CD8-positive, alpha-beta memory T cell (primary cell): ENCODE measurements at places on chromosomes 2 and 18.
A peak's percentile ranks its signal among the peaks of the same experiment; 100 is the strongest.

- H3K27me3 ChIP-seq = no peaks in the 10 kb centered on the region
- DNase-seq = no peak
- H3K36me3 ChIP-seq = no peaks in the 10 kb centered on the region
Observed at GRCh38 chr18:23151414-23152099, 16.3 kb downstream of the CABLES1 start.

GRCh38 chr2:55452879-55453278, 33.2 kb upstream of the CCDC88A start:
- no peak for DNase-seq
- H3K36me3 ChIP-seq = no peaks in the 10 kb centered on the region
- H3K4me1 ChIP-seq = no peaks in the 10 kb centered on the region
- H3K27ac ChIP-seq = no peak overlapping the region
- H3K4me3 ChIP-seq = no peak overlapping the region

GRCh38 chr2:168667156-168667555, 135.3 kb upstream of the NOSTRIN start:
- no peaks in the 10 kb centered on the region for H3K27me3 ChIP-seq
- DNase-seq = no peak
- H3K36me3 ChIP-seq = no peaks in the 10 kb centered on the region

DNA sequence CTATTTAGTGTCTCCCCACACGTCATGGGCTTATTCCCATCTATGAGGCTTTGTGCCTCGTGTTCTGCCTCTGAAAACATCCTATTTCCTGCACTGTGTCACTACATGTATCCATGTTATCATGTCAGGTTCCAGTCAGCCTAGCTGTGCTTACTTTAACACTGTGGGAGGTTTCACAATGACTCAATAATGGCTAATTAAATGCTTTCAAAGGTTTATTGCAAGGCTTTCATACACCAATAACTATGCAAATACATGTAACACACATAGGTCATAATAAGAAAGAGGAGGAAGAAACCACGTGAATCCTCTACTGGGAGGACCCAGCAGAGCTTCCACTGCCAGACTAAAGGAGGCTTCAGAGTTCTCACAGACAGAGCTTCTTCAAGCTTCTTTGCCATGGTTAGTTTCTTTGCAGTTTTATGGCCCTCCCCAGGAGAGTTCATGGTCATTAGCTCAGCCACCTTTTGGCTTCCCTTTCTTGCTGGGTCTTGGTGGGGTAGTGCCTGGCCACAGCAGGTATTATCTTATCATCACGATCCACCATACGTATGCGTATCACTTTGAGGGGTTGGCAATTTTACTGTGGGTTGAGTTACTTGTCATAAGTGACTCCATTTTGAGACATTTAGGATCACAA, 5.1 kb upstream of the COLEC12 start:
- H3K27ac ChIP-seq = no peak overlapping the region
- no peaks in the 10 kb centered on the region for H3K27me3 ChIP-seq
- DNase-seq = no peak
- H3K4me1 ChIP-seq = no peaks in the 10 kb centered on the region
- H3K36me3 ChIP-seq = no peaks in the 10 kb centered on the region

- no peaks in the 10 kb centered on the region for H3K4me1 ChIP-seq
- peaks cover 3% of the 10 kb centered on the region for H3K36me3 ChIP-seq
- no peaks in the 10 kb centered on the region for H3K27me3 ChIP-seq
- H3K4me3 ChIP-seq = no peak overlapping the region
- no peak for DNase-seq
Observed at GRCh38 chr2:3257826-3258225, 119.8 kb downstream of the EIPR1 start.

DNA sequence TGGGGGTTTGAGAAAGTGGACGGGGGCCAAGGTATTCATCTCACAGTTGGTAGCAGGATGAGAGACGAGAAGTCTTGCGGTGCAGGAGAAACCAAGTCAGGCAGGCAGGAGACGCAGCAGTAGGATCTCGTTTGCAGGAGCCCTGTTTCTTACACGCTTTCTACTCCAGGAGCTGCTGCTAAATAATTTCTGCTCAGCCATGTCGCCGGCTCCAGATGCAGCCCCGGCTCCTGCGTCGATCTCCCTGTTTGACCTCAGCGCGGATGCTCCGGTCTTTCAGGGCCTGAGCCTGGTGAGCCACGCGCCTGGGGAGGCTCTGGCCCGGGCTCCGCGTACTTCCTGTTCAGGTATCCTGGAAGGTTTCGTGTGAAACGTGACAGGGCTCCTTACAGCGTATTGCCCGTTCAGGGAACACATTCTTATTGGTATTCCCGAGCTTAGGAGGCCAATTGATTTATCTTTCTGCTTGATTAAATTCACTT, 494 bp downstream of the ANKZF1 start:
- DNase-seq = no peak
- peaks cover 49% of the 10 kb centered on the region for H3K36me3 ChIP-seq
- H3K4me3 ChIP-seq = peak overlapping the region; percentile 93
- H3K27me3 ChIP-seq = no peaks in the 10 kb centered on the region

- no peak overlapping the region for H3K27ac ChIP-seq
- no peaks in the 10 kb centered on the region for H3K36me3 ChIP-seq
- no peaks in the 10 kb centered on the region for H3K4me1 ChIP-seq
- H3K27me3 ChIP-seq = peaks cover 5% of the 10 kb centered on the region
- no peak for DNase-seq
Observed at GRCh38 chr2:238684362-238685326, 163.2 kb upstream of the TWIST2 start.

- no peak overlapping the region for H3K4me3 ChIP-seq
- peaks cover 5% of the 10 kb centered on the region for H3K4me1 ChIP-seq
Observed at GRCh38 chr2:160362541-160362940, 131.1 kb downstream of the RBMS1 start.
